Hepatocyte (in vitro differentiated cells): ENCODE measurements at places on chromosomes 3 and 15. TPM values are rescaled to one million over a fixed set of nuclear protein-coding genes. Genes with fewer than 3 reads are reported as not detected.

GRCh38 chr15:69997813-69998212 is 99.9 kb downstream of the TLE3 start:
- peak; percentile 65 for DNase-seq

The P2RY13 gene
- total RNA-seq = not detected in 2 replicates

DNA sequence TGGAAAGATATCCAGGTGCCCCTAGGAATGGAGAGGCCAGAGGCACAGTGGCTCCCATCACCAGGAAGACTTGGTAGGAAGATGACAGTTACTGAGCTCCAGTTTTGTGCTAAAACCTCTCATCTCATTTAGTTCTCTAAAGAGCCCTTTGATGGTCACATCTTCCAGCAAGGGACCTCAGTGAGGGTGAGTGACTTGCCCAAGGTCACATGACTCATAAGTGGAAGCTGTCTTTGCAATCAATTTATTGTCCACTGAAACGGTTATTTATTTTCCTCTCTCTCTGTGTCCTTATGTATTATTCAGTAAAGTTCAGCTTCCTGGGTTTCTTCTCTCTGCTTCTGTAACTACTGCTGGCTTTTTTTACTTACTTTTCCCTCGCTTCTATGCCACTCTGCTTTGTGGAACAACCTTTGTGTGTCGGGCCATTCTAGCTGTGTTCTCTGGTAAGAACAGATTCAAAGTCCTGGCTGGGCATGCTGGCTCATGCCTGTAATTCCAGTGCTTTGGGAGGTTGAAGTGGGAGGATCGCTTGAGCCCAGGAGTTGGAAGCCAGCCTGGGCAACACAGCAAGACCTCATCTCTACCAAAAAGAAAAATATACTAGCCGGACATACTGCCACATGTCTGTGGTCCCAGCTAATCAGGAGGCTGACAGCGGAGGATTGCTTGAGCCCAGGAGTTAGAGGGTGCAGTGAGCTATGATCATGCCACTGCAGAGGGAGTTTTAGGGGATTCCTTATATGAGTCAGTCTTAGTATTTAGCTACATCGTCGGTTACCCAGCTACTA is 55.9 kb downstream of the PDIA5 start:
- DNase-seq = no peak

DNA sequence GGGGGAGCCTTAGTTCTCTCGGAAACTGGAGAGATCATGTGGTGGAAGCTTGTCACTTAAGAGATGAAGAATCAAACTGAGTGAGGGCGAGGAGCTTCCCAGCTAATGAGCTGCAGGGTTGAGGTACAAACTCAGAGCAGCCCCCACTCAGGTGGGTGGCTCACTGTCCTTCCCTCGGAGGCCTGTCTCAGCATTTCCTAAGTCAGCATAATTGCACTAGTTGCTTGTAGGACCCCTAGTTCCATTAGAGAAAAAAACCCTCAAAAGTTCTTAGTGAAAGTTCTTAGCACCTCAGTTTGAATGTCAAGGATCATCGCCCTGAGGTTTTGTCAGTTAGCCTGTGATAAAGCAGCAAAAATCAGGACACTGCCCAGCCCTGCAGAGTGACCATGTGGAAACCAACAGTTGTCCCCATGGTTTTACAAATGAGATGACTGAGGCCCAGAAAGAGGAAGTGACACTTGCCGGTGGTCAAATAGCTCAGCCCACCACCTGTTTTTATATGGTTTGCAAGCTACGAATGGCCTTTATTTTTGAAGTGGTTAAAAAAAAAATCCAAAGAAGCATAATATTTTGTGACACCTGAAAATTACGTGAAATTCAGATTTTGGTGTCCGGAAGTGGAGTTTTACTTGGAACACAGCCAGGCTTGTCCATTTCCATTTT is 11.9 kb downstream of the SMAD6 start:
- DNase-seq = no peak

The DPPA4 gene
- total RNA-seq = 9.5 and 11.4 TPM in 2 replicates

The GRM2 gene
- total RNA-seq = 0.27 TPM in 1 of 2 replicates, not detected in the other

- DNase-seq = no peak
These were observed 113.0 kb downstream of the TMEM266 start for GRCh38 chr15:76172782-76173181.

The LRRC31 gene
- total RNA-seq = 6.1 and 6.5 TPM in 2 replicates

The LRRC15 gene
- not detected in 2 replicates for total RNA-seq

DNA sequence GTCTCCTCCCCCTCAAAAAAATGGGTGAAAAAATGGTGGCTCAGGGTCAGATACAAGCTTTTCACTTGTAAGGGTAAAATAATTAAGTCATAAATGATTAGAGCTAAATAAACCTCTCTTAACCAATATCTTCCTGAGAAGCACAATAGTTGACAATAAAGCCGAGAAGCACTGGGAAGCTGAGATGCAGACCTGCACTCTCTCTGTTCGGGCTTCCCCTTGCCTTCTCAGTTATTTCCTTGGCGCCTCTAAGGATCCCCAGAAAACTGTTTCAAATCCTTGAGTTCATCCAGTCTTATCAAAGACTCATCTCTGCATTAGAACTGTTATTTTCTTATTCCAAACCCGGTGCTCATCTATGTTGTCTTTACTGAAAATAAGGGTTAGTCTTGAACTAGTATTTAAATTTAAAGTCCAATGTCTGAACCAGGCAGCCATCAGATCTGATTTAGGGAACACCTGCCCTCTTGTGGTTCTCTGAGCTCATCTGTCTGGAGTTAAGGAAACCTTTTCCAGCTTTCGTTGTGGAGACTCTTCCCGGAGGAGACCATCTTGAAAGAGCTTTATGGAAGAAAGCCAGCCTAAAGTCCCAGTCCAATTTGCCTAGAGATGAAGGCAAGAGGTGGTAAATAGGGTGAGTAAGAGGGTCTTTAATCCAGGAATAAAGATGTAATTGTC is 256.4 kb upstream of the MCTP2 start:
- DNase-seq = peak; percentile 81

DNA sequence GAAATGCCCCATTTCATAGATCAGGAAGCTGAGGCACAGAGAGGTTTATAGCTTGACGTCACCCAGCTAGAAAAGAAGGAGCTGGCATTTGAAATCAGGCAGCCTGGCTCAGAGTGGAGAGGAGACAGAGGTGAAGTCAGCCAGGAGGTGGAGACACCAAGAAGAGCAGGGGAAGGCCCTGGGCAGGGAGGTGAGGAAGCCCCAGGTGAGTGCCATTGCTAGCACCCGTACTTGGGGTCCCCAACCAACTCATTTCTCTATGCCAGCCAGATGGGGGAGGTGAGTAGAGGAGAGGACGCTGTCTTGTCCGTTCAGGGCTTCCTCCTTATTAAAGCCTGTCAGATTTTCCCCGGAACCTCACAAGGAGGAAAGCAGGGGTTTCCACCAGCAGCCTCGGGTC is 149.6 kb upstream of the TLE3 start:
- DNase-seq = no peak

The SFMBT1 gene
- total RNA-seq = 12.0 and 18.1 TPM in 2 replicates
